ENCODE measurements at places on chromosomes 1 and 21.

DNA sequence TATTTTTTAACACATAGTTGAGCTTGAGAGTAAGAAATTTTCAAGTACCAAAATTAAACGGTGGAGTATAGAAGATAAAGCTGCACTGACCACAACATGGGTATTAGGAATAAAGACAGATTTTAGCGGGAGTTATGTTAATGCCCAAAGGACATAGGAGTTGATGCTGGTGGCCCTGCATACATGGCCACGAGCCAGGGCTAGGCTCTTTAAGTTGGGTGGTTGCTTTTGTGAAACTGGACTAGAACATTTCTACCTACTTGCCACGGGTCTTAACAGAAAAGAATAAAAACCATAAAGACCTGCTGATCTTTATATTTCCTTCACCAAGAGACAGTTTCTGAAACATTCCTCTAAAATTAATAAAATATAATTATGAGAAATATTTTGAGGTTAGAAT is 14.9 kb downstream of the EDEM3 start:
- DNase-seq = no peak
- no peaks in the 10 kb centered on the region for H3K36me3 ChIP-seq
- H3K27me3 ChIP-seq = no peaks in the 10 kb centered on the region
- H3K27ac ChIP-seq = no peak overlapping the region

GRCh38 chr1:101221945-101222429 is 14.8 kb upstream of the S1PR1 start:
- no peaks in the 10 kb centered on the region for H3K4me1 ChIP-seq
- no peaks in the 10 kb centered on the region for H3K36me3 ChIP-seq
- H3K27me3 ChIP-seq = no peaks in the 10 kb centered on the region
- no peak for DNase-seq
- H3K27ac ChIP-seq = no peak overlapping the region

DNA sequence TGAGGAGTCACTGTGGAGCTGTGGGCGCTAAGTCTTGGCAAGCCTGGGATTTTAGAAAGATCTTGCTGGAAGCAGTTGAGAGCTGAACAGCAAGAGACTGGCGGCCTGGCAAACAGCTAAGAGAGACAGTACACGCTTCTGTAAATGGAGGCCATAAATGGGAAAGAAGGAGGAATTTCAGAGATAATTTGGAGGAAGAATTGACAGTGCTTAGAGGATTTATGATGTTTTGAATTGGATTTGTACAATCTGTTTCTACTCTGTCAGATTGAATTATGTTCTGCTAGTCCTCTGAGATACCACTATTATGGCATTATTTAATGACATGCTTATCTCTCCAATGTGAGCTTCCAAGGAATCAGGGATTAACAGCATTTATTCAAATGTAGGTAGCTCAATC is 50.1 kb downstream of the ABCA4 start:
- H3K36me3 ChIP-seq = peaks cover 6% of the 10 kb centered on the region
- peaks cover 63% of the 10 kb centered on the region for H3K4me1 ChIP-seq
- peak overlapping the region; percentile 89 for H3K27ac ChIP-seq
- peaks cover 2% of the 10 kb centered on the region for H3K27me3 ChIP-seq
- DNase-seq = no peak

DNA sequence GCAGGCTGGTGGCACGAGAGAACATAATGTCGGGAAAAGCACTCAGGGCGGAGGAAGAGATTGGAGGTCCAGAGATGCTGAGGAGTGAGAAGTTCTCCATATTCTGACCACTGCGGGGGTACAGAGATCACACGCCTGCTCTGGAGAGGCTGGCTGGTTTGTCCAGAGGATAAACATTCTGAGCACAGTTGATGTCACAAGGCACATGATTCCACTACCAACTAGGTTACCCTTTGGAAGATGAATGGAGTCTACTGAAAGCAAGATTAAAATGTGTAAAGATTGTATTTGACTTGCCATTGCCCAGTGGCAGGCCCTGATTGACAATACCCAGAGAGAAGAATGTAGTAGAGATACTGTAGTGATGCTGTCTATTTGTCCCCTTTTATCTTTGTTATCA is at the start of gene SPATA46:
TSS of gene SPATA46 (minus strand) at position 164 of the 400 bp plus-strand sequence. CDS start at position 100, 64 bp downstream.
- peak within 1 kb of the TSS; percentile 1 for H3K27ac ChIP-seq
- peaks cover 7% of the 10 kb centered on the region for H3K4me1 ChIP-seq
- DNase-seq = no peak
- H3K27me3 ChIP-seq = peaks cover 16% of the 10 kb centered on the region
- H3K36me3 ChIP-seq = peaks cover 24% of the 10 kb centered on the region
- H3K4me3 ChIP-seq = no peak within 1 kb of the TSS

DNA sequence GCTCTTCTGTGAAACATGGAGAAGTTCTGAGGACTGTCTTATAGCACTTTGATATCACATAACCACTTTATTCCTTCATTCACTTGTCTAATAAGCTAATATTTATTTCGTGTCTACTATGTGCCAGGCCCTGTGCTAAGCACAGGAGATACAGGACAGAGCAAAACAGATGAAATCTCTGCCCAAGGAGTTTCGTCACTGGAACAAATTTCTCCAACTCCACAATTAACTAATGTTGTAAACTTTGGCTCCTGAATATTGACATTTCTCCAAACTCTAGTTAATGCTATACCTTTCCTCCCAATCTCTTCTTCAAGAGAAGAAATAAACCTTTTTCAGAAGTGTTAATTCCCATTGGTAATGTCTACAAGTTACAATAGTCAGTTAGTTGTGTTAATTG is 24.8 kb upstream of the OR10J5 start:
- DNase-seq = no peak
- no peaks in the 10 kb centered on the region for H3K36me3 ChIP-seq
- no peaks in the 10 kb centered on the region for H3K27me3 ChIP-seq
- no peaks in the 10 kb centered on the region for H3K4me1 ChIP-seq

Measured in endothelial cell (in vitro differentiated cells).